ENCODE measurements at places on chromosomes 3 and 15.

- no peak for DNase-seq
Observed at GRCh38 chr3:130659911-130660310, 86.7 kb downstream of the PIK3R4 start.

GRCh38 chr3:40268802-40269524 is 40.5 kb upstream of the EIF1B start:
- no peak for DNase-seq

DNA sequence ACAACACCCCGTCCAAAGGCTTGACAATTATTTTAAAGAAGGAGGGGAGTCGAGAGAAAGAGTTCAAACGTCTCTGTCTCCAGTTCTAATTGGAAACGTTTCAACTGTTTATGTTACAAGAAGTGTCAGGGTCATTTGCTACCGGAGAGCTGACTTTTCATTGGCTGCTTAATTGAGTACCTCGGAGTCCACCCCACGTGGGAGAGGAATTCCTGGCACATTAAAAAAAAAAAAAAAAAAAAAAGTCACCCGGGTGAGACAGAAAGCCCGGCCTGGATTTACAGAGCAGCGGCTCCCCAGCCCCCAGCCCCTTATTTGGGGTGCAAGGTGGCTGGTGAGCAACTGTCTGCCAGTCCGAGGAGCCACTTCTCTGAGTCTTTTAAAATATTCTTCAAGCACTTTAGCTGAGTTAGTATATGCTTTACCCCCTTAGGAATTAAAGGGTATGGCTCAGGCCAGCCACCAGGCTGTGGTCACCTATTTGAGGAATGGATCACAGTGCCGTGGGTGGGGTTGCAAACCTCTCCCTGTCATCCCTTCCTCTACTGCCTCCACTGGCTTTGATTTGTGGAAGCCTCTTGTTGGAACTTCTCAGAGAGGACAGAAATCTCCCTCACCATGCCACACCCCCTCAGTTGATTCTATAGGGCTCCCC is 3.9 kb upstream of the TLE3 start:
- DNase-seq: no peak

GRCh38 chr3:132542577-132542976 is 54.5 kb upstream of the ACKR4 start:
- DNase-seq: no peak

DNA sequence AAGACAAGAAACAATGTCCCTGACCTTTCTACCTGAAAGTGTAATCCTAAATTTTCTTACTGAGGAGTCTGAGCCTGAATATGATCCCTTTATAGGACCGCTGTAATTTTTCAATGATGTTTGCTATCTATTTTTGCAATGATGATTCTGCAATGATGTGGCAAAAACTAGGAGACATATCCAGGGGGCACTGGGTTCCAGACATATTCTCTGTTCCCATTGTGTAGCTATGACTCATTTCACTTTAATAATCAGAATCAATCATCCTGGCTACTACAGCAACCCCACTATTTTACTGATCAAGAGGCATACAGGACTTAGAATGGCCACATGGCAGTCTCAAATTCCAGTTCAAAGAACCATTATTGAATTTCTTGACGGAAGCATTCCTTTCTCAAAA is 85.9 kb downstream of the AQR start:
- DNase-seq: no peak

GRCh38 chr3:111874177-111874820 is 15.2 kb downstream of the PHLDB2 start:
- DNase-seq: no peak

- no peak for DNase-seq
Observed at GRCh38 chr3:114214542-114215341, 22.6 kb downstream of the ZNF80 start.

DNA sequence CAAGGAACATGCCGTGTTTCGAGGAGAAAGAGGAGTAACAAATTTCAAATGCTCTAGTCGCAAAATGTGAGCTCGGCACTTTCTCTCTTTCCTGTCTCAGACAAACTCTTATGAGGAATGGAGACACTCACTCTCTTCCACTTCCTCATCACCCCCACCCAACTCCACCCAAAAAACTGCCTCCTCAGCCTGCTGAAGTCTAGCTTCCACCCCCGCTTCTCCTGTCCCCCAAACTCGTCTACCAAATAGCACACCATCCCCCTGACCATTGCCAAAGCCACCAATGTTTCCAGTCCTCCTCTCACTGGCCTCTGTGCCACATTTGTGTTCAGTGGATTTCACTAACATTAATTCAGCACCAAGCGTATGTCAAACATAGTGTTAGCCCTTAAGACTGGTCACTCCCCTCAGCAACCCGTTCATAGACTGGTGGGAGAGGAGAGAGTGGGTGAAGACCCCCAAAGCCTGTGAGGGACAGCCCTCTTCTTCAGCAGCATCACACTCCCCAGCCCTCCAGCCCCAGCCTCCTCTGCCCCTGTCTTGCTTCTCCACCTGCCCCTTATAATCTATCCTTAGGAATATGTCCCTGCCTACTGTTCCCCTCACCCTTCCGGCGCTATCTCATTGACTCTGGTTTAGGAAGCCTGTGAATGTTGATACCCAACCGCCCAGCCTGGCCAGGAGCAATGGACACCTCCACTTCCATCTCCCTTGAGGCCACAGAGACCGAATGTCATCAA is 77.3 kb downstream of the FAM174B start:
- DNase-seq: no peak
